ENCODE measurements at places on chromosomes 3 and 15.

DNA sequence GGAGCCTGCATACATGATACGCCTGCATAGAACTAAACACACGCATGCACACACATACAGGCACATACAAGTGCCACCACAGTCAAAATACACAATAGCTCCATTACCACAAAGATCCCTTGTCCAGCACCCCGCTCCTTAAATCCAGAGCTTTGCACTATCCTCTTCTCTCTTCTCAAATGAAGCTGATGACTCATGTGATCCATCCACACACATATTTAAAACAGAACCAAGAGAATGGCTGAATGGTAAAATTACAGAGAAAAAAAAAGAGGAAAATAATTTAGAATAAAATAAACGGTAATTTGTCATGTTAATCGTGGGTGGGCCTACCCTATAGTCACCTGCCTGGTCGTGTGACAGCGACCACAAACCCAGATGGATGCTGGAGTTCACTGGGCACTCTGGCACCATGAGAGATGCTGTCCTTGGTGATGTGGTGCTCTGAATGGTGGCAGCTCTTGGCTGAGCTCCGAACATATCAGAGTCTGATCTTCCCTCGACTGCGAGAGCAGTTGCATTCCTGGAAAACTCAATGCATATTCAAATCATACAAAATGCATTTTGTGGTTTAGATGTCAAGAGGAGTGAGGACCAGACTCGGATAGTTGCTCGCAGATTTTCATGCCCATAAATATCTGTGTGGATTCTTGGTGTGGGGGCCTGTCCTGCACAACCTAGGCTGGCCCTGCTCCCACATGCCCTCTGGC, 8.9 kb downstream of the IQSEC1 start:
- DNase-seq: no peak

DNA sequence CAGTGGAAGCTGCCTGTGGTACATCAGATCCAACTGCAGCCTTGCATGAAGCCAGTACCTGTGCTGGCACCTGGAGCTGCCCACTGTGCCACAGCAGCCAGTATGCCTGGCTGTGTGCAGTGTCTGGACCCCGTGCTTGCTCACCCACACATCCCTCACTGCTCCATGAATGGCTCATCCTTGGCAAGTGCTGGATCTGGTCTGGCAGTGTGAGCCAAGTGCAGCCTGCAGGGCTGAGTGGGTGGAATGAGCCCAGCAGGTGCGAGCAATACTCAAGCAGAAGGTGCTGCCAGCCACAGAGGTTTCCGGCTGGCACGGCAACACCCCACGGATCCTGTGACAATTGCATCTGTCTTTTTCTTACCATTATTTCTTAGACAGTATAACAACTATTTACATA, 488.2 kb upstream of the ROBO2 start:
- no peak for DNase-seq

DNA sequence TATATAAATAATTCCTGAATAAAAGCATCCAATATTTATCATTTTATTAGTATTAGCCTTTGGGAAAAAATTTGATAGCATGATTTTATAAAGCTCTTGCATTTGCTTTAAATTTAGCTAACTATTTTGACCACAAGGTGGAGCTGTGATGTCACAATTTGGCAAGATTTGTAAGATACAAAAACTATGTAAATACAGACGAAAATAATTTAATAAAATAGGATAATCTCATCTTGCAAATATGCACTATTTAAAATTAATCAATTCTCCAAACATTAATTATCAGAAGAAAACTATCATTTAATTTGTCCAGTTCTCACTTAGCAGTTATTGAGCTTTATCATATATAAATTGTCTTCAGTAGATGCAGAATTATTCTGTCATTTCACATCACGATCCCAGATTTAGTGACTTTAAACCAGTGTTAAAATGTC, 95.4 kb downstream of the PLOD2 start:
- peak; percentile 34 for DNase-seq

DNA sequence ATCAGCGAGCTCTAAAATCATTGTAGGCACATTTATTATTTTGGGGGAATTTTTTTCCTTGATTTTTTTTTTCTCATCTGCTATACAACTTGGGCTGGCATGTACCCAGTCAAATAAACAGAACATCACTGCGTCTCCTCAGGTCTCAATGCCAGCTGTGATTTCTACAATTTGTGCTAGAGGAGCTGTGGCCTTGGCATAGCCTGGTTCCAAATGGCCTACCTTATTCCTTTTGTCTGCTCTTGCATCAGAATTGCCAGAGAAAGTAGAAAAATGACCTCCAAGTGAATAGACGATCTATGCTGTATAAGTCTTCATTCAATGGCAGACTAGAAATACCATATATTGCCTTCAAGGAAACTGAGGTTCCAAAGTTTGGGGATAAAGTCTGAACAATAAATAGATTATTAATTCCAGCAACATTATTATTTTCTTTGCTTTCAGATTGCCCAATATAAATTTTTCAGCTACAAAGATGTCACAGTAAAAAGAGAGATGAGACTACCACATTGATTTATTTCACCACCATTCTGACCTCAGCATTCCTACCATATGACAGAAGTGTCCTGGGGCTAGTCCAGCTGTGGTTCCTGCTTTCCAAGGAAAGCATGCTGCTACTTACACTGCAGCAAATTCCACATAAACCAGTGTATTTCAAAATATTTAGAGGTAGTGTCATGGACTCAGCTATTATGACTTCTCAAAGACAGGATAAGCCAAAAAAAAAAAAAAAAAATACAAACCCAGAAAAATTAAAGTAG, 493.9 kb upstream of the ZNF385D start:
- peak; percentile 89 for DNase-seq

- DNase-seq: no peak
These were observed 181.7 kb downstream of the BBX start for GRCh38 chr3:107704477-107704876.

GRCh38 chr3:29655015-29655747, 374.3 kb downstream of the RBMS3 start:
- DNase-seq: no peak

DNA sequence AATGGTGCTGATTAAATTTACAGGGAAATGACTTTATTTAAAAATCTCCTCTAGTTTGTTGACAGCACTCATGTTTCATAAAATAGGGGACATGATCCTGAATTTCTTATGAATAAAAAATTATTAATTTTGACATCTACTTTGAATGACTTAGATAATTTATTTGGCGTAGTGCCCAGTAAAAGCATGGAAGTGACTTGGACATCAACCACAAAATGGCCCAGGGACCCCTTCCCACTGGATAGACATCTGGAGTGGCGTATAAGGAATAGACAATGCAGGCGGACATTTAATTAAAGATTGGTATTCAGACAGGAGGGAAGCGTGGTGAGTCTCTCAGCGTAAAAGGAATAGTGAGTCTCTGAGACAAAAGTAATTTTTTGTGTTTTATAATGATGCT, 79.8 kb downstream of the ADAMTSL3 start:
- DNase-seq: no peak

- no peak for DNase-seq
These were observed 14.9 kb downstream of the LIPH start for GRCh38 chr3:185537369-185537970.

GRCh38 chr3:15256861-15257341, 50.9 kb downstream of the CAPN7 start:
- no peak for DNase-seq

DNA sequence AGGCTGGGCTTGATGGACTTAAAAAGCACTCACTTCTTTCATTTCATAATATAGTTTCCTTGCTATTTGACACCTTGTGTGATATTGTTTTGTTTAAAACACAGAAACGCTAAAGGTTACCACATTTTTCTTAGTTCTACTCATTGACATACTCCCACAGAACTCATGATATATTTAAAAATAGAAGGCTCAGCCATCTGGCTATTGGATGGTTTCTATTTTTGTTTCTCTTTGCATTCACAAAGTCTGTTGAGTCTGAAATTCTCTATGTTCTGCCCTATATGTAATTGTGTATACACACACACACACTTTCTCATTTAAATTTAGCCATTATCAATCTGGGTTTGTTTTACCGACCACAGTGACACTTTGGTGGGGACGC, 128.2 kb downstream of the SOX2 start:
- DNase-seq: no peak

- no peak for DNase-seq
These were observed 268.5 kb downstream of the PTPRG start for GRCh38 chr3:61829722-61830350.

- no peak for DNase-seq
These were observed 3.3 kb downstream of the CRYBG3 start for GRCh38 chr3:97825101-97825500.

- no peak for DNase-seq
These were observed 118.9 kb upstream of the EOMES start for GRCh38 chr3:27840807-27841594.

DNA sequence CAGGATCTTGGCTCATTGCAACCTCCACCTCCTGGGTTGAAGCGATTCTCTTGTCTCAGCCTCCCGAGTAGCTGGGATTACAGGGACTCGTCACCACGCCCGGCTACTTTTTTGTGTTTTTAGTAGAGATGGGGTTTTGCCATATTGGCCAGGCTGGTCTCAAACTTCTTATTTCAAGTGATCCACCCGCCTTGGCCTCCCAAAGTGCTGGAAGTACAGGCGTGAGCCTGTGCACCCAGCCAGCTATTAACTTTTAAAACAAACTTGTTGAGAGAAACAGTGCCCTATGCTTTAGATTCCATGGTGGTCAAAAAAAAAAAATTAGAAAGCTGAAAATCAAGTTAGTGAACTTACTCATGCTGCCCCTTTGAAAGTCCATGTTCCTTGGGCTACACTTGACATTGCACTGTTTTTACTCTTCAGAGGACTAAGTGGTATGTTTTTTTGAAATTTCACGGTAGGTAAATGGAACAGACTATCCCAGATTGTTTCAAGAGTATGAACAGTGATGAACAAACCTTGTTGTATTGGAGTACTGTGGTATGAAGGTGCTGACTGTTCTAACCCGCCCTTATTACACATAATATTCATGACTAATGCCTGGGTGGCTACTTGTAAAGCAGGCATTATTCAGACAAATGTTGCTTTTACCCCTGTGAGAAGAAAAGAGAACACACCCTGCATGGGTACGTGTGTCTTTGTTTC, 206.9 kb downstream of the KLHL25 start:
- DNase-seq: peak; percentile 31

DNA sequence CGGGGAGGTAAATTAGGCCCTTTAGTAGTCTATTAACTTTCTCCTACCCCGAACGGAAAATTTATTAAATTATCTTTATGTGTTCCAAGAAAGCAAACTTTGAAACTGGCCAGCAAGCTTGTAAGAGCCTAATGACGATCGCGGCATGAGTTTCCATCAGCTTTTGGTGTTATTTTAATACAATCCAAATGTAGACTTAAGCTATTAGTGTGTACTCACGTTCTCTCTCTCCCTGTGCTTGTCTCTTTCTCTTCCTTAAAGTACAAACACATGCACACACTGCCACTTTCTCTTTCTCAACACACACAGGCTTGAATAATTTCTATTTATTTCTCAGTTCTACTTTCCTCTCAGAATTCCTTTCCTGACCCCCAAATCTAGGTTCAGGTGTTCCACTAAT, 108.8 kb upstream of the MME start:
- no peak for DNase-seq

DNA sequence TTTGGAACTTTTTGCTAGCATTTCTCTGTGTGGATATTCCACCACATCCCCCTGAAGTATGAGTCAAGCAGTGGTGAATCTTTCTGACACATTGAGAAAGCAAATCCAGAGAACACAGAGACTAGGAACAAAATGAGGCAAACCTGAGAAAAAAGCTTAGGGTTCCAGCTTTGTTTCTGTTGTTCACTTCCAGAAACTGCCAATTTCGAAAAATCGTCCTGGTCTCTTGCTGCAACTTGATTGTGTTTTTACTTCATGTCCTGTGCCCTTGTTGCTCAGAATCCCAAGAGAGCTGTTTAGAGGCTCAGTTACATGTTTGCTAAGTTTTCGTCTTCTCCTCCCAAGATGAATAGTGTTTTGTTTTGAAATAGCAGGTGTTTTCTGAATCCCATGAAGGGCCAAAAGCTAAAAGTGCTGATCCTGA, 13.7 kb downstream of the MAP2K1 start:
- no peak for DNase-seq

DNA sequence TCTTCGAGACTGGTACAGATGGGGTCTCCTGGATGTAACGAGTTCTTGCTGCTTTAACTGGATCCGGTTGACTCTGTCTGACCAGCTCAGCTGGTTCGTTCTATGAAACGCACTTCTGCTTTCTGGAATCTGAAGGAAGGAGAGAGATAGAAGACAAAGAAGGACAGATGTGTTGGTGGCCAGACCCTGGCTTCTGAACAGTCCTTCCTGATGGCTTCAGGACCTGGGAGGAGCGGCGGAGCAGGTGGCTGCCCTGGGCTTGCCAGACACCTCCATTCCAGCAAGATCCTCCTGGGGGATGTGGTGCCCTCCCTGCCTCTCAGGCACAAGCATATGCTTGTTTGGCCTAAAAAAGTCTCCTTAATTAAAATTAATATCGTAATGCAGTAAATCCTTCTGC, 99.9 kb downstream of the APBA2 start:
- DNase-seq: no peak

DNA sequence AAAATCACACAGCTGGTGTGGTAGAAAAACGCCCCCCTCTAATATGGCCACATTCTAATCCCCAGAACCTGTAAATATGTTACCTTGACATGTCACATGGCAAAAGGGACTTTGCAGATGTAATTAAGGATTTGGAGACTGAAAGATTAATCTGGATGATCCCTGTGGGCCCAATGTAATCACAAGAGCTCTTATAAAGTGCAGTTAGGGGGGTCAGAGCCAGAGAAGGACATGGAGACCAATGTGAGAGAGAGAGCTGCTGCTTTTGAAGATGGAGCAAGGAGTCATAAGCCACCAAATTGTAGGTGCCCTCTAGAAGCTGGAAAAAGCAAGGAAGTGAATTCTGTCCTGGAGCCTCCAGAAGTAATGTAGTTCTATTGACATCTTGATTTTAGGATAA, 152.6 kb downstream of the PEX5L start:
- DNase-seq: no peak

GRCh38 chr3:111910806-111911205, 51.7 kb downstream of the PHLDB2 start:
- DNase-seq: no peak

DNA sequence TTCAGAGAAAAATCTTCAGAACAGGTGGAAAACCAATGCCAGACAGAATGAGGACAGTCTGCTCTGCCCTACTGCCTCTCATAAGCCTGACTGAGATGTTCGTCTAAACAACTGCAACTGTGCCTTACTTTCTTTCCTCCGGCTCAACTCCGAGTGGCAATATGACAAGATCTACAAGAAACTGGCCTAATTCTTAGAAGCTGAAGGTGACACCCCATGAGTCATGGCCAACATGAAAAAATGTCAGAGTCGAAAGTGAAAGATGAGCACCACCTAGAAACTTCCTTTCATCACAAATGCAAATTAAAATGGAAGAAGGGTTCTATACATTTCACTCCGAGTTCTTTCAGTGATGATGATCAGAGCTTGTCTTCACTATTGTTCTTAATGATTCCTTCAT, 12.9 kb downstream of the PCYT1A start:
- no peak for DNase-seq

- no peak for DNase-seq
These were observed 502.4 kb downstream of the LPP start for GRCh38 chr3:188656196-188656982.

DNA sequence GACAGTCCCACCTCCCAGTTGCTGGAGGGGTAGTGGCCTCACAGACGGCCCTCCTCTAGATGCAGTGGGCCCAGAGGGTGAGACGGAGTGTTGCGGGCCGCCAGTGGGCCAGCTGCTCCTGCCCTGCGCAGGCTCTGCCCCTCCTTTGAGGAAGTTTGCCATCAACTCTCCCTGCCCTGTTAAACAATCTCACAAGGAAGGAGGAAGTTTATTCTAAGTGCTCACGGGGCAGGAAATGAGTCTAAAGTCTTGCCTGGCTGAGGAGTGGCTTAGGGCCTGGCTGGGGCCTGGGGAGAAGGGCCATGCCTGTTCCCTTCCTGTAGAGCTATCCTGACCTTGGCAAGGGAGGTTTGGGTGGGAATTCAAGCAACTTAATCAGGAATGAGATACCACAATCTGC, at the start of gene FAM3D:
TSS of gene FAM3D (minus strand) at position 92 of the 400 bp plus-strand sequence. CDS start 11,211 bp downstream, outside the sequence.
- no peak for DNase-seq
